ENCODE measurements at places on chromosomes 5 and 9. TPM values are rescaled to one million over a fixed set of nuclear protein-coding genes. Genes with fewer than 3 reads are reported as not detected.

The DBH gene
- total RNA-seq: not detected

The PCDHA4 gene
- not detected for total RNA-seq

The MAPKAP1 gene
- total RNA-seq: 64.3 TPM

The ENTPD8 gene
- total RNA-seq: 0.21 TPM

The TTLL11 gene
- total RNA-seq: 3.1 TPM

The SGCD gene
- not detected for total RNA-seq

The CER1 gene
- total RNA-seq: not detected

The RPP25L gene
- total RNA-seq: 24.5 TPM

The FAM163B gene
- not detected for total RNA-seq

The TMC1 gene
- 0.02 TPM for total RNA-seq

The ADRA1B gene
- not detected for total RNA-seq

The INSL4 gene
- total RNA-seq: not detected

The TLR4 gene
- total RNA-seq: 0.22 TPM

The ZNG1E gene
- 126 TPM for total RNA-seq

The SPINK1 gene
- total RNA-seq: 14.7 TPM

The CATSPER3 gene
- 0.33 TPM for total RNA-seq

The HSPB3 gene
- not detected for total RNA-seq

The ORM2 gene
- 283 TPM for total RNA-seq
